ENCODE measurements at places on chromosomes 5 and 9. TPM values are rescaled to one million over a fixed set of nuclear protein-coding genes. Genes with fewer than 3 reads are reported as not detected.

Gene LMX1B
- 0.16 TPM for total RNA-seq

DNA sequence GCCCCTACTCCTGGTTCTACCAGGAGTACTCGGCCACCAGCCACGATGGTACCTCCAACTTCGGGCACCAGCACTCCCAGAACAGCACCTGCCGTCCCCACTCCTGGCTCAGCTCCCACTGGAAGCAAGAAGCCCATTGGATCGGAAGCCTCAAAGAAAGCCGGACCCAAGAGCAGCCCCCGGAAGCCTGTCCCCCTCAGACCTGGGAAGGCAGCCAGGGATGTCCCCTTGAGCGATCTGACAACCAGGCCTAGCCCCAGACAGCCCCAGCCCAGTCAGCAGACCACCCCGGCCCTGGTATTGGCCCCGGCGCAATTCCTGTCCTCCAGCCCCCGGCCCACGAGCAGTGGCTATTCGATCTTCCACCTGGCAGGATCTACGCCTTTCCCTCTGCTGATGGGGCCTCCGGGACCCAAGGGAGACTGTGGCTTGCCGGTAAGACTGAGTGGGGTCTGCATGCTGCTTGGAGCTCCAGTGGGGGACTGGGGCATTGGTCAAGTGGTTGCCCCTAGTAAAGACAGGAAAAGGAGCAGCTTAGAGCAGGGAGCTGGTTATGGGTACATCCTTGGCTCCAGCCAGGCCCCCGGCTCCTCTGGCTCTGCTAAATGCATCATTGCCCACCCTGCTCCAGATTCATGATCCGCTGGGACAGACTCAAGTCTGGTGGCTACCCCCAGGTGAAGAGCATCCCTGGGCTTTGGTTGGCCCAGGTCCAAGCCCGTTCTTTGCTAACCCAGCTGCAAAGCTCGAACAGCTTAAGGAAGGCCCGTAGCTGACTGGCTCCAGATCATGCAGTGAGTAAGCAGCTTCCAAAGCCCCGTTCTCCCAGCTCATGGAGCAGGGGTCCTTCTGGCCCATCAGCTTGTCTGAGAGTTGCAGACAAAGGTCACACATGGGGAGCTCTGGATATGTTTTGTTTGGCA is 14.0 kb downstream of the COL27A1 start:
- DNase-seq: no peak

Gene ZFP62
- total RNA-seq: 35.4 TPM

Gene TMC1
- under 0.01 TPM for total RNA-seq

- no peak for DNase-seq
These were observed 18.9 kb downstream of the DNAI1 start for GRCh38 chr9:34477541-34477940.

GRCh38 chr5:110251366-110251765 is 475.1 kb downstream of the TMEM232 start:
- DNase-seq: no peak

GRCh38 chr9:92974761-92975755 is 27.7 kb downstream of the FGD3 start:
- no peak for DNase-seq
